ENCODE measurements at places on chromosomes 4 and X.

DNA sequence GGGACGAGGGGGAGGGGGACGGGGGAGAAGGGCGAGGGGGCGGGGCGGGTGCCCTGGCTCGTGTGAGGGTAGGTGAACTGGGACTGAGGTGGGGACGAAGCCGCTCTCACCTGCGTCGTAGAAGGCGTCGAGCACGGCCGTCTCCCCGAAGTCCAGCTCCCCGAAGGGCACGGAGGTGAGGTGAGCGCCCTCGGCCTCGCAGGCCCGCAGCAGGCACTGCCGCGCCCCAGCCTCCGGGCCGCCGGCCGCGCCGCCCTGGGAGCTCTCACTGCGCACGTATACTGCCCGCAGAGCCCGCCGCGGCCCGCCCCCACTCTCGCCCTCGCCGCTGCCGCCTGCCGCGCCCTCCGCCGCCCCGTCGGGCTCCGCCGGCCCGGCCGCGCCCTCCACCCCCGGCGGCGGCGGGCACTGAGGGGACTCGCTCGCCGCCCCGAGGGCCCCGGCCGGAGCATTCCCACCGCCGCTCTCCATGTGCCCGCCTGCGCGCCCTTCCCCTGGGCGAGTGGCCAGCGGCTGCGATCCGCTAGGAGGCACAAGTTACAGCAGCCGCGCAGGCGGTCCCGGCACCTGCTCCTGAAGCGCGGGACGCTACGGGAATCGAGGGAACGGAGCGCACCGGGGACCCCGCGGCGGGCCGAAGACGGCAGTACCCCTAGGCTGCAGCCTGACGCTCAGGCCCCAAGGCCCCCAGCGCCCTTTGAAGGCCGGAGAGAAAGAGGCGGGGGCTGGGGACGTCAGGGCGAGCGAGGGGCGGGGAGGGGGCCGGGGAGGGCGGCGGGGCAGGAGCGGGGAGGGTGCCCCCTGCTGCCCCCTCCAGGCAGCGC, at the start of gene MAP3K15:
Gene MAP3K15 (minus strand): TSS at position 718 of the 824 bp plus-strand sequence. CDS start 247 bp downstream, at position 471.
- DNase-seq: no peak

- no peak for DNase-seq
Observed at GRCh38 chr4:17630228-17630627, 15.8 kb downstream of the MED28 start.

DNA sequence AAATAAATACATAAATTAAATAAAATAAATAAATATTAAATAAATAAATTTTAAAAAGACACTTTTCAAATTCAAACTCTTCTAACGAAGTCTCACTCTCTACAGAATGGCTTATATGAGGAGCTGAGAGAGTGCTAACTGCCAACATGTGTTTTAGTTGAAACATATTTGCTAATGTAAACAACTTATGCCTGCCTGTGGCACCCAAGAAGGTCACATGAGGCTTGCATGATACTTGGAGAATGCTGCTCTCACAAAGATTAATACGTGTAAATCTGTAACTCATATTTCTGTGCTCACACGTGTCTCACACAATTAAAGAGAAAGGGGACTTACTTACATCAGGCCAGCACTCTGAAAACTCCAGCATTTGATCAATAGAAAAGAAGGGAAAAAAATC, 43.2 kb upstream of the PITX2 start:
- DNase-seq: no peak

- no peak for DNase-seq
Observed at GRCh38 chrX:74297766-74298165, 6.2 kb upstream of the ZCCHC13 start.

DNA sequence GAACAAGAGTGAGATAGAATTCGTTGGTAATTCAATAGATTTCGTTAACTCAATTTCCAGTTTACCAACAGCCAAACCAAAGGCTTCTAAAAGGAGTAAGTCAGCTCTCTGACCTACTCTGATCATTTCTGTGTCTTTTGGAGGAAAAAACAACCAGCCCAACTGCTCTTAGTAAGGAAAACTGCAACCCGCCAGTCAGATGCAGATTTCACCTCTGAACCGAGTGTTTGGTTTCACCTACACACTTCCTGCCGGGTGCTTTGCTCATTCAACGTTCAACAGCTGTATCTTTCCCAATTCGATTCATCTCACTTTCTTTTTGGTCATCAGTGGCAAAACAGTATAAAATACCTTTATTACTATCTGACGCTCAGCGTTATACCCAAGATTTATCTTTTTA, 24.5 kb downstream of the TMSB4X start:
- no peak for DNase-seq

GRCh38 chr4:175176710-175177109, 258.6 kb downstream of the ADAM29 start:
- no peak for DNase-seq

GRCh38 chr4:56434599-56435139, 746 bp downstream of the PPAT start:
- peak; percentile 47 for DNase-seq

All from fibroblast of the aortic adventitia (primary cell).